Ascending aorta (tissue), 2 donors: ENCODE measurements at places on chromosomes 7 and 10. TPM values are rescaled to one million over a fixed set of nuclear protein-coding genes. Genes with fewer than 3 reads are reported as not detected.

CNPY1 gene
- not detected for total RNA-seq

ZNF273 gene
- 1.7 TPM for total RNA-seq

LMBR1 gene
- total RNA-seq = 14.8 TPM

HIBADH gene
- total RNA-seq = 10.6 TPM

CHAT gene
- total RNA-seq = not detected

SPDYE9 gene
- total RNA-seq = not detected

DNA2 gene
- total RNA-seq = 1.4 TPM

CTTNBP2 gene
- total RNA-seq = 3.0 TPM

KCNIP2 gene
- total RNA-seq = 1.1 TPM

CALML5 gene
- total RNA-seq = not detected

SAMD9L gene
- total RNA-seq = 3.3 TPM

ACSM6 gene
- total RNA-seq = not detected

ARPC1A gene
- total RNA-seq = 87.7 TPM

ZFAND4 gene
- 17.1 TPM for total RNA-seq

TAS2R3 gene
- 6.6 TPM for total RNA-seq

NUTM2D gene
- 10.9 TPM for total RNA-seq

SPDYE16 gene
- total RNA-seq = not detected

SLIT1 gene
- total RNA-seq = not detected

SLC16A9 gene
- 2.9 TPM for total RNA-seq

TAS2R41 gene
- total RNA-seq = not detected

CHST3 gene
- 41.4 TPM for total RNA-seq

SERPINE1 gene
- total RNA-seq = 1,267 TPM

EPHB4 gene
- 144 TPM for total RNA-seq

GIMAP8 gene
- total RNA-seq = 28.3 TPM

EVX1 gene
- not detected for total RNA-seq

PNLIPRP1 gene
- total RNA-seq = not detected

SPDYE11 gene
- total RNA-seq = not detected

PPRC1 gene
- 30.7 TPM for total RNA-seq

MICALL2 gene
- total RNA-seq = 76.5 TPM

CBX3 gene
- total RNA-seq = 32.1 TPM

RAB19 gene
- not detected for total RNA-seq

FBXL13 gene
- 0.75 TPM for total RNA-seq

SH2D4B gene
- total RNA-seq = not detected

EBLN1 gene
- not detected for total RNA-seq

PALS2 gene
- 5.7 TPM for total RNA-seq

ASZ1 gene
- total RNA-seq = not detected

LAMB4 gene
- not detected for total RNA-seq
